Ovary (tissue), 10 donors: ENCODE measurements at places on chromosomes 4 and X. TPM values are rescaled to one million over a fixed set of nuclear protein-coding genes. Genes with fewer than 3 reads are reported as not detected.

Gene PASD1
- not detected for total RNA-seq

GRCh38 chr4:123116412-123116811 lies 194.0 kb upstream of the NUDT6 start:
- H3K4me1 ChIP-seq: no peaks in the 10 kb centered on the region
- H3K27me3 ChIP-seq: no peaks in the 10 kb centered on the region
- H3K36me3 ChIP-seq: no peaks in the 10 kb centered on the region
- no peak overlapping the region for H3K4me3 ChIP-seq
- no peak overlapping the region for H3K27ac ChIP-seq

Gene FAT1
- total RNA-seq: 78.6 TPM

Gene MAOB
- total RNA-seq: 132 TPM

- H3K27ac ChIP-seq: no peak overlapping the region
- H3K4me3 ChIP-seq: no peak overlapping the region
- H3K27me3 ChIP-seq: no peaks in the 10 kb centered on the region
- H3K4me1 ChIP-seq: no peaks in the 10 kb centered on the region
- DNase-seq: no peak
These were observed 20.7 kb downstream of the PAGE5 start for GRCh38 chrX:55240788-55241340.

DNA sequence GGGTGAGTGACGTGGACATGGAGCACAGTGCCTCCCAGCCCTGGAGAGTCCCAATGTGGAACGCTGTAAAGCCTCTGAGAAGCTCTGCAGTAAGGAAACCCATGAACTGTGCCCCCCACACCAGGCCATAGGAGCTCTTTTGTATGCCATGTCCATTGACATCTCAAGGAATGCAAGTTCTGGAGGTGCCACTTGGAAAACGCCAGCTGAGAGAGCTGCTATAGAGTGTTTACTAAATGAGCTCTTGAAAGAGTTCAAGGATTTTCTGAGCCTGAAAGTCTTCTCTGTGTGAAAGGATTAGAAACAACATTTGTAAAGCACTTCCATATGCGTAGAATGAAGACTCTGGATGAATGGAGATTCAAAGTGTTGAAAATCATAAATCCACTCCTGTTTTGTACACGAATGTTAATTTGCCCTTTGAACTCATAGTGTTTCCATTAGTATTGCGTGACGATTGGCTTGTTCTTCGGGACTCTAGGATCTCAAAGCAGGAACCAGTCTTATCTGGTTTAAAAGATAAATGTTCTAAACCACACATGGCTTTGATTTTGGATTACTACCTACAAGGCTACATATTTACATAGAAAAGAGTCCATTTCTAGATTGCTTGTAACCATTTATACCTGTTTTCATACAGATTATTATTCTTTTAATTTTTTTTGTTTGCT lies 41.8 kb upstream of the STOX2 start:
- H3K27me3 ChIP-seq: no peaks in the 10 kb centered on the region
- no peak for DNase-seq
- peaks cover 3% of the 10 kb centered on the region for H3K4me1 ChIP-seq
- H3K4me3 ChIP-seq: no peak overlapping the region

DNA sequence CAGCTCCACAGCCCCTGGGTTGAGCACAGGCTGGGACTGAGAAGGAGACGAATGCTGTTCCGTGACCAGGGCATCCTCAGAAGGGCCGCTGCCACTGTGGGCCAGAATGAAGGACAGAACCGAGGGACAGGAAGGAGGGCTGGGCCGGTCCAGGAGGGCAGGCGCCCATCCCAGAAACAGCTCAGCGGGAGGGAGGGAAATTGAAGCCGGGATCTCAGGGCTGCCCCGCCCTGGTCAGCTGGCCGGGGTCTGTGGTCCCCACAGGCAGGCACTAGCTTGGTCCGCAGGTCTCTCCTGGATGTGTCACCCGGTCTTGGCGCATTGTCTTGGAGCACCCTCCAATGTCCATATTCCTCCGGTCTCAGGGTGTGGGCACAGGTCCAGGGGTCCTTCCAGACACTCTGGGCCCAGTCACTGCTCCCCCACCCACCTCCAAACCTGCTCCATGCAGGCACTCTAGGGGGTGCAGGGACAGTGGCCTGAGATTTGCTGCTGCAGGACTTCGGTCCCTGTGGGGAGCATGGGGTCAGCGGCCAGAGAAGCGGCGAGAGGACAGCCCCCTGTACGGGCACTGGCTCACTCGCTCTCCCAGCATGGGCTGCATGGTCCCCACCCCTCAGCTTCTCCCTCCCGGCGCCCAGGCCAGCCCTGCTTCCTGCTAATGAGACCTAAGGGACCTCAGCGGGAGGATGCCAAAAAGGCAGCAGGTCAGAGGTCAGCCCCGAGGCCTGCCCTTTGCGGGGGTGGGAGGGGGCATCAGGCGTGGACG lies 23.9 kb upstream of the MXD4 start:
- no peaks in the 10 kb centered on the region for H3K4me1 ChIP-seq
- H3K4me3 ChIP-seq: no peak overlapping the region
- H3K36me3 ChIP-seq: no peaks in the 10 kb centered on the region
- H3K27me3 ChIP-seq: no peaks in the 10 kb centered on the region

GRCh38 chr4:2942532-2943363 lies 20.5 kb downstream of the NOP14 start:
- no peaks in the 10 kb centered on the region for H3K4me1 ChIP-seq
- H3K36me3 ChIP-seq: no peaks in the 10 kb centered on the region
- no peak overlapping the region for H3K27ac ChIP-seq
- H3K27me3 ChIP-seq: no peaks in the 10 kb centered on the region
- H3K4me3 ChIP-seq: no peak overlapping the region
- DNase-seq: peak; percentile 20

Gene SOX3
- total RNA-seq: not detected

Gene ADH7
- total RNA-seq: not detected

GRCh38 chr4:95290702-95291101 lies 258.1 kb downstream of the UNC5C start:
- H3K27ac ChIP-seq: no peak overlapping the region
- no peak for DNase-seq
- no peaks in the 10 kb centered on the region for H3K27me3 ChIP-seq

DNA sequence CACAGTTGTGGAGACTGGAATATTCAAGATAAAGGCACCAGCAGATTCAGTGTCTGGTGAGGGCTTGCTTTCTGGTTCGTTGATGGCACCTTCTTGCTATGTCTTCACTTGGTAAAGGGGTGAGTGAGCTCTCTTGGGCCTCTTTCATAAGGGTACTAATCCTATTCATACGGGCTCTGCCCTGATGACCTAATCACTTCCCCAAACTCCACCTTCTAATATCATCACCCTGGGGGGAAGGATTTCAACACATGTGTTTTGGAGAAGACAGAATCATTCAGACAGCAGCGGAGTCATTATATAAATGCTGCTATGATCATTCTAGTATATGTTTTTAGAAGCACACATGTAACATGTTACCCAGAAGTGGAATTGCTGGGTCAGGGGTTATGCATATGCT lies 295.3 kb upstream of the CTSO start:
- no peaks in the 10 kb centered on the region for H3K27me3 ChIP-seq
- no peaks in the 10 kb centered on the region for H3K4me1 ChIP-seq
- no peak overlapping the region for H3K4me3 ChIP-seq
- no peak overlapping the region for H3K27ac ChIP-seq
- DNase-seq: no peak
